Cerebellum (tissue), 4 donors: ENCODE measurements at places on chromosomes 3 and 15. TPM values are rescaled to one million over a fixed set of nuclear protein-coding genes. Genes with fewer than 3 reads are reported as not detected.

RBPMS2 gene
- 0.27 TPM for total RNA-seq

MESP2 gene
- total RNA-seq, result 0.27 TPM

DNA sequence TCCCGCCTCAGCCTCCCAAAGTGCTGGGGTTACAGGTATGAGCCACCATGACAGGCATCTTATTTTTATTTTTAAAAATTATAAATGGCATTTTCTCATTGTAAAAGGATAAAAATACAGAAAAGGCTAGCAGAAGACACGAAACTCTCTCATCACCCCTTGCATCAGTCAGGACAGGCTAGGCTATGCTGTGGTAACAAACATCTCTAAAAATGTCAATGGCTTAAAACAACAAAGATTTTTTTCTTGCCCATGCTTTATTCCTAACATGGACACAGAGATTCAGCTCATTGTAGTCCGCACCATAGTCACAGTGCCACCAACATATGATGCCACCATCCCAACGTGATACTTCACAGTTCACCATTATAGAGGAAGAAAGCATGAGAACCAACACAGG, 34.0 kb upstream of the SEMA4B start:
- no peak for DNase-seq

DNA sequence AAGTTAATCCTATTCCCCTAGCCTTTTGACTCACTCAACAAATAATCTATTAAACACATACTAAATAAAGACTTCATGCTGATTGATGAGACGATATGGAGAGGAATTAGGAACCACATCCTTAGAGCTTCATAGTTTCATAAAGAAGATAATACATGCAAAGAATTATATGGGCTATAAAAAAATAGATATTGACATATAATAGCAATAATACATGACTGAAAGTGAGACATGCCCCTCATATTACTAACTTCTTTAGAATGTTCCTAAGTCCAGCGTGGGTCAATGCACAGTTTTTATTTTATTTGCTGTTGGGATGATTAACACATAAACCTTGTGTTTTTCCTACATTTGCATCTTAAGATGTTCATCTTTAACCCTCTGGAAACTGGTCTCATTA, 32.2 kb downstream of the SUCNR1 start:
- DNase-seq, result no peak

GTF2A2 gene
- 15.9 TPM for total RNA-seq

LTK gene
- 0.36 TPM for total RNA-seq
